Activated CD4-positive, alpha-beta T cell treated with anti-CD3 and anti-CD28 coated beads, Interleukin-2, amount 10 ng/mL, durations not matched to agents 24 days and 14 days (primary cell): ENCODE measurements at places on chromosomes 1 and 21. TPM values are rescaled to one million over a fixed set of nuclear protein-coding genes. Genes with fewer than 3 reads are reported as not detected.

GRCh38 chr1:156745881-156746280, 5.0 kb upstream of the MRPL24 start:
- H3K27ac ChIP-seq = peak overlapping the region; percentile 70
- no peak for DNase-seq
- peaks cover 70% of the 10 kb centered on the region for H3K36me3 ChIP-seq
- no peak overlapping the region for H3K4me3 ChIP-seq
- H3K27me3 ChIP-seq = no peaks in the 10 kb centered on the region

DNA sequence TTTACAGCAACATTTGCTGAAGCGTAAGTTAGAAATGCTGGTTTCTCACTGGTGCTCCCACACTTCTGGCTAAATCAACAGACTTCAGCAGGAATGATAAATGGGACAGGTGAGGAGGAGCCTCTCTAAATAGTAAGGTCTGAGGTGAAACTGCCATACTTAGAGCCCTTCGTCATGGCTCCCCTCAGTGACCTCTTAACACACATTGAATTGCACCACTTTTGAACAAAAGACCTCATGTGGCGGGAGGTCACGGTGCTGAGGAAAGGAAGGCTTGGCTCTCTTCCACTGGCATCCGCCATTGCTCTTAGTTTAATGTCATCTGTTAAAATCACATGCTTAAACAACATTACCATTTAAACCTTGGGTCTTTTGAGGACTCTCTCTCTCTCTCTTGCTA, 3.4 kb downstream of the MAP3K7CL start:
- DNase-seq = no peak
- H3K4me3 ChIP-seq = no peak overlapping the region

- H3K27me3 ChIP-seq = no peaks in the 10 kb centered on the region
- H3K4me3 ChIP-seq = no peak overlapping the region
- H3K27ac ChIP-seq = no peak overlapping the region
- H3K36me3 ChIP-seq = no peaks in the 10 kb centered on the region
- DNase-seq = no peak
Measured at GRCh38 chr1:102858695-102859094, 249.6 kb downstream of the COL11A1 start.

GRCh38 chr1:41662061-41662764, 177.7 kb upstream of the EDN2 start:
- peak; percentile 93 for DNase-seq
- peaks cover 66% of the 10 kb centered on the region for H3K4me1 ChIP-seq
- H3K4me3 ChIP-seq = peak overlapping the region; percentile 71

GRCh38 chr1:57376041-57376440, 47.8 kb downstream of the DAB1 start:
- no peaks in the 10 kb centered on the region for H3K27me3 ChIP-seq
- no peak overlapping the region for H3K27ac ChIP-seq
- H3K4me1 ChIP-seq = no peaks in the 10 kb centered on the region
- DNase-seq = no peak
- H3K36me3 ChIP-seq = no peaks in the 10 kb centered on the region
- H3K4me3 ChIP-seq = no peak overlapping the region

GRCh38 chr1:223312273-223312672, 51.7 kb downstream of the SUSD4 start:
- DNase-seq = no peak
- H3K27me3 ChIP-seq = no peaks in the 10 kb centered on the region

DNA sequence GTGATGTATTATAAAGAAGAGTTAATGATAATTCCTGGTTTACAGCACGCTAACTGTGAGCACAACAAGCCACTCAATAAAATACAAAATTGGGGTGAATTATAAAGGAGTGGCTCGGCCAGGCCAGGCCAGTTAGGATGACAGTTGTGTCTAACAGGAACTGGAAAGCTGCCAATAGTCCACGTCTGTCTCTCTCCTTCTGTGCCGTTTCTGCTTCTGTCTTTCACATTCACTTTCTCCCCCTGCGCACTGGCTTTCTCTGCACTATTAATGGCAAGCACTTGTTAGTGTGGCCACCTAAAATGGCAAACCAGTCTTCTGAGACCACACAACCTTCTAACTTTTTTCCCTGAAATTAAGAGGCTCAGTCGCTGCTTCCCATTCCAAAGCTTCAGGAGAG, 394.3 kb downstream of the NTNG1 start:
- no peak overlapping the region for H3K27ac ChIP-seq
- H3K27me3 ChIP-seq = peaks cover 1% of the 10 kb centered on the region
- H3K4me3 ChIP-seq = no peak overlapping the region
- H3K36me3 ChIP-seq = no peaks in the 10 kb centered on the region

DNA sequence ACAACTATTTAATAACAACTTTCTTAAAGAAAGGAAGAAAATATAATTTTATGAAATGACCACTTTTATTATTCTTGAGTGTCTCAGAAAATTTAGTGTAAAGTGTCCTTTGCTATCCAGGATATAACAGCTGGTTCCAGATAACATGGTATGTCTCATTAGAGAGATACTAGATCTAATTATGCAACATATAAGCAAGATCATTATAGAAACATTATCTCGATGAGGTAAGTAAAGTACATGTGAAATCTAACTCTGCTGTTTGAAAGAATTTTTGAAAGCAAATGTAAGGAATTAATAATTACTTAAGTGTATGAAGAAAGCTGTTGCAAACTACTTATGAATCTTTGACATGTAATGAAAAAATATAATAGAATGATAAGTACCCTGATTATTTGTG, 887.4 kb upstream of the CXADR start:
- no peaks in the 10 kb centered on the region for H3K36me3 ChIP-seq
- no peak for DNase-seq
- H3K27me3 ChIP-seq = no peaks in the 10 kb centered on the region
- no peaks in the 10 kb centered on the region for H3K4me1 ChIP-seq

DNA sequence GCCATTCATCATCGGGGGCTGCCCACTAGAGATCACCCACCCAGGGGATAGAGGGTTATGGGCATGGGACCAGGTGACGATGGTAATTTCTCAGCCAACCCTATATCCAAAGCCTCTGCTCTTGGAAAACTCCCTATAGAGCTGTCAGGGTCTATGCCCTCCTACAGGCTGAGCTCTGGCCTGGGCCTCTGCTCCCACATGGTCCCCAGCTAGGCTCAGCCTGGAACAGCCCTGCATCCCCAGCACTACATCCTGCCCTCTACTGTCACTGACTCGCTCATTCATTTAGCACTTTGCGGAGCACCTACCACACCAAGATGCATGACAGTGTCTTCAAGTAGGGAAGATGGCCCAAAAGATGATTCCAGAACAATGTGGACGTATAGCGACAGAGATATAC, 45.0 kb upstream of the EPS8L3 start:
- H3K4me1 ChIP-seq = peaks cover 38% of the 10 kb centered on the region
- DNase-seq = no peak
- no peaks in the 10 kb centered on the region for H3K36me3 ChIP-seq
- H3K27me3 ChIP-seq = peaks cover 2% of the 10 kb centered on the region
- H3K27ac ChIP-seq = no peak overlapping the region

DNA sequence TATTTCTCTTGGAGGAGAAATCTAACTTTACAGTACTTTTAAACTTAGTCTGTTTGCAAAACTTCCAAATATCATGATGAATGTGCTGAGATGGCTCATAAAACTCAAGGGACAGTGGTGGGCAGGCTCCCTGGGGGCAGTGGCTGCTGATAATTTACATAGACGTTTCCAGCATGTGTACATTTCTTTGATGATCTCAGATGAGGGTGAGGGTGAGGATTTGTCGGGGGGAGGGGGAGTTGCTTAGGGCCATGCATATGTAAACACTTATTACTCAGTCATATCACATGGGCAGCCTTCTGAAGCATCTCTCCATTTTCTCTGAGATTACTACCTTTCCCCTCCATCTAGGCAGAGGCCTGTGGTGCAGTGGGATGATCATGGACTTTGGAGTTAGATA, 152.9 kb upstream of the HMGB4 start:
- no peak for DNase-seq
- no peak overlapping the region for H3K4me3 ChIP-seq
- peaks cover 2% of the 10 kb centered on the region for H3K27me3 ChIP-seq
- no peak overlapping the region for H3K27ac ChIP-seq
- H3K4me1 ChIP-seq = no peaks in the 10 kb centered on the region

DNA sequence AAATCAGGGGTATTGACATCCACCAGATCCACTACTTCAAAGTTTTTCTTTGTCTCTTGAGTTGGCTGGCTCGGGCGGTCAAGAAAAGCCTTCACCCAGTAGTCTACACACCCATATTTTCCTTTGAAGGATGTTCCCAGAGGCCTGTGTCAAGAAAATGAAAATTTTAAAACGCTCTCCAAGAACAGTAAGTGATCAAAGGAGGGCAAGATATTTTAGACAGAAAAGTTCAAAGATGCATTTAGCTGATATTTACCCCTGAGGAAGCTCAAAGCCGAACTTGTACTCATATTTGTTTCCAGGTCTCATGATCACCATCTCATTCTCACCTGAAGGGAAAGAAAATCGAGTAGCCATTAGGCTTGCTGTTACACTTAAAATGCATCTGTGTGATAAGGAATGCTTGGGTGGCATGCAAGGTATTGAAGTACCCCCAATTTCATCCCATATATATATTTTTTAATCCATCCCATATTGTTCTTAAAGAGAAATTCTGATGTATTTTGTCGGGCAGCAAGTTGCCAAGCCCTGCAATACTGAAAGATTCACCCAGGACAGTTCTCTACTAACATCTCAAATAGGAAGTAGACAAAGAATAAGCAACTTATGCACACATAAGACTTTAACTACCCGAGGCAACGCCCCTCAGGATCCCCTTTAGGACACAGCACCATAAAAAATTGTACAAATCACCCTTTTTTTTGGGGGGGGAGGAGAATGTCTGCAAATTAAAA, 1.1 kb downstream of the TXNIP start:
- H3K4me3 ChIP-seq = peak overlapping the region; percentile 93
- peak overlapping the region; percentile 98 for H3K27ac ChIP-seq
- H3K4me1 ChIP-seq = peaks cover 74% of the 10 kb centered on the region

DNA sequence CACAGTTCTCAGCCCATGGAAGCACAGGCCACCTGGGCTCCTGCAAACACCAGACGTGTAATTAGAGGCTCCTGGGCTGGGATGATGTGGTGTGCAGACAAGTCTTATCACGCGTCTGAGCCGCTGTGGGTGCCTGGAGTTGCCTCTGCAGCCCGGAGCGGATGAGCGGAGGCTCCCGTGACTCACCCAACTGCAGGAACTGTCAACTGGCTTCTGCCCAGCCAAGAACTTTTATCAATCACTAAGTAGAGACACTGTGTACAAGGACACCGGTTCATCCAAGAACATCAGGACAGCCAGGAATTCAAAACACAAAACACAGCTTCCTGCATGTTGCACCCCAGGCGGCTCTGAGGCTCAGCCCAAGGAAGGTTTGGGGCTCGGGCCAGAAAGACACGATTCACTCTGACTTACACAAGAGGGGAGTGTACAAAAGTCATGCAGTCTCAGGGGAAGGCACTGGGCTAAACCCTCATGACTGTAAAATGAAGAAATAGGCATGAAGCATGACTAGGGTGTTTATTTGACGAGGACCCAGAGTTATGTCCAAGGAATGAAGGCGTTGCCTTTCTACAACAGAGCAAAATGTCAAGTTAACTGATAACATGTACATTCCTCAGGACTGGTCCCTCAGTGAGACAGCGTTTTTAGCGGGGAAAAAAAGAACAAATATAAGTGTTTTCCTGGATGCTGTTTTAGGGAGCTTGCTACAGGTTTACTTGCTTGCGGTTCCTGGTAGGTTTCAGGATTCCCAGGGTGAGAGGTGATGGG, 21.1 kb downstream of the ERRFI1 start:
- H3K36me3 ChIP-seq = no peaks in the 10 kb centered on the region
- H3K27me3 ChIP-seq = no peaks in the 10 kb centered on the region
- DNase-seq = no peak
- no peak overlapping the region for H3K27ac ChIP-seq

DNA sequence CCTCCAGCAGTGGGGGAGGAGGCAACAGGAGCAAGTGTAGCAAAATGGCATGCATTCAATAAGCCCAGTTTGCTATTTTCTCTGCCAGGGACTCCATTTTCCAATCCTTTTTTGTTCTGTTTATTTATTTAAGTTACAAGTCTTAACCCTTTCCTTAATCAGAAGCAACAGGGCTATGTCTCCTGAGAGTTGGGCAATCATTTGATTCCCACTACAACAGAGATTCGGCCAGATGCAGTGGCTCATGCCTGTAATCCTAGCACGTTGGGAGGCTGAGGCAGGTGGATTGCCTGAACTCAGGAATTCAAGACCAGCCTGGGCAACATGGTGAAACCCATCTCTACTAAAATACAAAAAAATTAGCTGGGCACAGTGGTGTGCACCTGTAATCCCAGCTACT, 25.5 kb downstream of the RCC2 start:
- H3K4me3 ChIP-seq = no peak overlapping the region
- H3K27me3 ChIP-seq = no peaks in the 10 kb centered on the region
- no peak overlapping the region for H3K27ac ChIP-seq
- no peak for DNase-seq
- H3K36me3 ChIP-seq = peaks cover 77% of the 10 kb centered on the region

DNA sequence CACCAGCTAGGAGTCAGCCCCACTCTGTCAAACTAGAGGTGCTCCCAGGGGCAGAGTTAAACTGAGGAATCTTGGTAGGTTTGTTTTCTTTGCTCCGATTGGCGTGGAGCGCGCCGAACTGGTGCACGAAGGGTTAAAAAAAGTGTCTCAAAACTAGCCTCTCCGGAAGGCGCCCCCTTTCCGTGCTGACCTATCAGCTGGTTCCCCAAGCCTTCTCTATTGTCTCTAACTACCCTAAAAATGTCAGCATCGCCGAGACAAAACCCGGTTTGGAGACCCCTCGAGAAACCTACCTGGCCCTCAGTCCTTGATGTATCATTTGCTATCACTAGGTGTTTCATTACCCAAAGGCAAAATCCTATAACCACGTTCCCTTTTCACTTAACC, 2.2 kb downstream of the TGFB2 start:
- no peaks in the 10 kb centered on the region for H3K36me3 ChIP-seq
- no peak for DNase-seq
- no peak overlapping the region for H3K4me3 ChIP-seq
- H3K27me3 ChIP-seq = peaks cover 50% of the 10 kb centered on the region

GRCh38 chr1:4175566-4176405, 275.7 kb upstream of the C1orf174 start:
- no peaks in the 10 kb centered on the region for H3K36me3 ChIP-seq
- no peak overlapping the region for H3K27ac ChIP-seq
- no peak overlapping the region for H3K4me3 ChIP-seq
- no peaks in the 10 kb centered on the region for H3K27me3 ChIP-seq
- no peak for DNase-seq
- H3K4me1 ChIP-seq = peaks cover 2% of the 10 kb centered on the region

DNA sequence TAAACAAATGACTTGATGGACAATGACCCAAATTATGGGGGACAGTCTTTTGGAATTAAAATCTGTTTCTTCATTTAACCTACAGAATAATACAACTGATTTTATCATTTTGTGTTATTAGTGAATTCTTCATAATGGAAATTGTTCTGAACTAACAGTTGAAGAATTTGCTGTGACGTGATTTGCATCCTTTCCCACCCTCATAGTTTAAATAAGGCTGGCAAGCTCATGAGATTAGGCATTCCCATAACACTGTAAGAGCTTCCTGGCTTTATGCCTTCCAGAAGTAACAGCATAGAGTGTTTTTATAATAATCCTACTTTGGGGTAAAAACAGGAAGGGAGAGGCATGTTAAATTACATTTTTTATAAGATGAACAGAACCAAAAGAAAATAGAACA, 95.7 kb downstream of the ATP6V1G3 start:
- H3K27ac ChIP-seq = no peak overlapping the region
- H3K4me3 ChIP-seq = no peak overlapping the region
- peaks cover 5% of the 10 kb centered on the region for H3K27me3 ChIP-seq
- no peaks in the 10 kb centered on the region for H3K36me3 ChIP-seq
- DNase-seq = no peak

The EVA1B gene
- 7.5 and 9.0 TPM in 2 replicates for total RNA-seq

The CELA2B gene
- not detected in 2 replicates for total RNA-seq

The TMEM82 gene
- total RNA-seq = not detected in 2 replicates

The CLEC20A gene
- not detected in 2 replicates for total RNA-seq

The FMN2 gene
- total RNA-seq = not detected in 2 replicates

The CYP4A11 gene
- total RNA-seq = not detected in 2 replicates

The KIF21B gene
- 48.3 and 49.3 TPM in 2 replicates for total RNA-seq
